Activated CD4-positive, CD25-positive, alpha-beta regulatory T cell treated with anti-CD3 and anti-CD28 coated beads, Interleukin-2, amount 50 U/mL, for 72 hours (primary cell): ENCODE measurements at places on chromosomes 1 and 21.

- no peak for DNase-seq
These were observed 14.9 kb downstream of the SLC45A3 start for GRCh38 chr1:205665201-205666045.

GRCh38 chr1:44406737-44407429 is 1.8 kb downstream of the RNF220 start:
- no peak for DNase-seq

- DNase-seq, result no peak
These were observed 32.1 kb downstream of the ZMYND12 start for GRCh38 chr1:42423681-42424080.

DNA sequence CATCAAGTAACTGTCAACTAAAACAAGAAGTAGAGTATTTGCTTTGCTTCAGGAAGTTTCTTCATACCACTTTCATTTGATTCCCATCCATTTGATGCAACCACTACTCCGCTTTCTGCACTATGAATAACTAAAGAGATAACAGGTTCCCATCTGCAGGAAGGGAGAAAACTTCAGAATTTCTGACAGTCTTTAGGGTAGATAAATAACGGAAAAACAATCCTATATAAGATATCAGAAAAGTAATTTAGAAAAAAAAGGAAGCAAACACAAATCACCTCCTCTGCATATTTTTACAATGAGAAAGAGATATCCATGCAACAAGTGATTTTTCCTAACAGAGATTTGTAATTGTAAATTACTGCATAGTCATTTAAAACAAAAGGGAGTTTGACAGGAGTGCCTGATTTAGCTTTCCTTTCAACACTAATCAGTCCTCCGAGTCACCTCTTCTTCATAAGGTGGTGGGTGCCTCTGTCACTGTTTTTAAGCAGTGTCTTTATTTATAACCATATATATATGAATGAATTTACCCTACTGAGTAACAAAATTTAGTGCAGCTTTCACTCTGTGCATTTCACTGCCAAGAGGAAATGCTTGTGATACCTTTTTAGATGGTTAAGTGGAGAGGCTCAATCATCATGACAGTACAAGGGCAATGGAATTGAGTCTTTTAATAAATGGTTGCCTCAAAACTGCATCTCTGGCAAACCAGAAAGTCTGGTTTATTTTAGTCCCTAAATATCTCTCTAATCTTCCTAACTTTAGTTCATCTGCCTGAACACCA is 1920.4 kb downstream of the MRPL39 start:
- no peak for DNase-seq

GRCh38 chr21:14763695-14764064 is 217.6 kb upstream of the SAMSN1 start:
- no peak for DNase-seq

DNA sequence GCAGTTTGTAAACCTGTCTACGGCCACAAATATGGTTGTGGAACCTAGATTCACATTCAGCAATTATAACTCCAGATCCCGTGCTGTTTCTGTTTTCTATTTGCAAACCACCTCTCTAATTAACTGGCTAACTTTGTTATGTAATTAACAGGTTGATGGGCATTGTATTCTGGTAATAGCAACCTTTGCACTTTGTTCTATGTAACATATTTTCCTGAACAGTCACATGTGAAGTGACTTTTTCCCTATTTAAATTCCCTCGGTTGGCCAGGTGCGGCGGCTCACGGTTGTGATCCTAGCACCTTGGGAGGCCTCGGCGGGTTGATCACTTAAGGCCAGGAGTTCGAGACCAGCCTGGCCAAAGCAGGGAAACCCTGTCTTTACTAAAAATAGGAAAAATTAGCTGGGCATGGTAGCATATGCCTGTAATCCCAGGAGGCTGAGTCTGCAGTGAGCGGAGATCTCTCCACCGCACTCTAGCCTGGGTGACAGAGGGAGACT is 1.4 kb downstream of the ACADM start:
- DNase-seq, result no peak

- DNase-seq, result no peak
These were observed 69.3 kb downstream of the RPS6KA1 start for GRCh38 chr1:26598890-26599289.

DNA sequence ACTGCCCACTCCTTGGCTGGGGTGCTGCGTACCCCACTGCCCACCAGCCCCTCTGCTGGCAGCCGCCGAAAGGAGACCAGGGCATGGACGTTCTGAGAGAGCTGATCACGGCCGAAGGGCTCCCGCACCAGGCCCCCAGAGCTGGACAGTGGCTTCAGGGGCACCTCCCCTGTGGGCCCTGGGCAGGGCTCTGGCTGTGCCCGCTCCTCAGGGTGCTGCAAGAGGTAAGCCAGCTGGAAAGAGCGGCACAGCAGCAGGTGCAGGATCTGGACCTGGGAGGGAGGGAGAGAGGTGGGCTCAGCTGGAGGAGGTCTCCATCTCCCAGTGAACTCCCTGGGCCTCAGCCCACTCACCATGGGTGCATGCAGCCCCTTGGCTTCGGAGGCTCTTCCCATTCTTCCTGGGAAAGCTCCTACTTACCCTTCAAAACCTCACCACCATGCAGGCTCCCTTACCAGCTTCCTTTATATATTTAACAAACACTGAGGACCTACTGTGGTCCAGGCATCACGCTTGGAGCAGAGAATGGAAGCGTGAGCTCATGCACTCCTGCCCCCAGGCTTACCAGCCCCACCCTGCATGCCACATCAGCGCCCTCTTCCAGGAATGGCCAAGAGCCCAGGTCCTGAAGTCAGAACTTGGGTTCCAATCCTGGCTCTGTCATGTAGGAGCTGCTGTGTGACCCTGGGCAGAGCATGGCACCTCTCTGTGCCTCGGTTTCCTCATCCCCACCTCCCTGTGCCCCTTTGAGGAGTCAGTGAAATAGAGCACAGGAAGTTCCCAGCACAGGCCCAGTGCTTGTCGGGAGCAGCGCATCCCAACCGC is 6.8 kb upstream of the KIF17 start:
- DNase-seq, result no peak

DNA sequence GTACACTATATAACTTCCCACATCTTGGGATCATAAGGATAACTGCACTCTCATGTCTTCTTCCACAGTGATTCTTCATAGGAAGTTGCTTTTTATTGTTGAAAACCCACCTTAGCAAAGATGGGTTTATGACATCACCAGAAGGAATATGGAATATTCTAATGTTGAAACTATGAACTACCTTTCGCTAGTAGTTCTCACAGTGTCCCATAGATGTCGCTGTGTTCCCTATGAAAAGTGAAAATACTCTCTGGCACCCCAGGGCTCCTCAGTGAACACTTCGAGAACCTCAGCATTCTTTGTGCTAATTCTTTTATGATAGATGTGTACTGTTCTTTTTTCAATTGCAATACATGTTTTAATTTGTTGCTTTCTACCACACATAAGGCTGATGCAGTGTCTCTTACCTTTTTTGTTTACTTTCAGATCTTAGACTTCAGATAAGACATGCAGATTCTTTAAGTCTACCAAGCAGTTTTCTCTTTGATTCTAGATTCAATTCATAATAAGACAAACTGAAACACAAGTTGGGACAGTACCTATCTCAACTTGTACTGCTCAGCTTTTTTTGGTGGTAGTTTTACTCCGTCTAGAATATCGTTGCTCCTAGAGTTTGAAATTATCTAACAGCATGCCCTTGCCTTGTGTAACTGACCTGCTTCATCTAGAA is 90.8 kb downstream of the GTF2B start:
- DNase-seq, result no peak

DNA sequence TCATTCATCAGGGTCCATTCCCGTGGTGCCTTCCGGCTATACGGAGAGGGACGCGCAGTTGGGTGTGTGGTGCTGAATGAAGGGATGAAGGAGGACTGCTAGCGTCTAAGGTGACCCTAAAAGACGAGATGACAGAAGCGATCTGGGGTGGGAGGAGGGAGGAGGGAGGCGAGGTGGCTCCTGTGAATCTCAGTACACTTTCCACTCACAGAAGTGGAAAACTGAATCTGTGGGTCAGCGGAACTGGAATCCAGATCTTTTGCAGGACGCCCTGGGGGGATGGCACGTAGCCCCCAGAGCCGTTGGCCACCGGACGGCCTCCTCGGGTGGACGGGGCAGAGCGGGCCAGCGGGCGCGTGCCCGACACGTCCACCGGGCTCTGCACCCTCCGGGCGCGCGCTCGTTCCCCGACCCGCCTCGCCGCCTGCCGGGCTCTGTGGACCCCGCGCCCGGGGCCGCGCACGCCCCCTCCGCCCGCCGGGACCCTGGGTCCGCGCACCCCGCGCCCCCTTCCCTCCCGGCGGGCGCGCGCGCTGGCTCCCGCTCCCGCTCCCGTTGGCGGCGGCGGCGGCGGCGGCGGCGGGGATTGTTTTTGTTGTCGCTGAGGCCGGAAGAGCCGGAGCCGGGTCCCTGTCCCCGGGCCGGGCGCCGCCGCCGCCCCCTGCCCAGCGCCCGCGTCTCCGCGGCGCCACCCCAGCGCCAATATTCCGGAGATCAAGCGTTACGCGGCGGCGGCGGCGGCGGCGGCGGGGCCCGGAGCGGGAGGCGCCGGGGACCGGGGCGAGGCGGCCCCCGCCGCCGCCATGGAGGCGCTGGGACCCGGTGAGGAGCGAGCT is at the start of gene AGO4:
Gene AGO4 (plus strand): TSS at position 403 of the 836 bp plus-strand sequence. CDS start 401 bp downstream, at position 804.
- peak; percentile 64 for DNase-seq

GRCh38 chr1:54326543-54327385 is 79.4 kb downstream of the SSBP3 start:
- no peak for DNase-seq

DNA sequence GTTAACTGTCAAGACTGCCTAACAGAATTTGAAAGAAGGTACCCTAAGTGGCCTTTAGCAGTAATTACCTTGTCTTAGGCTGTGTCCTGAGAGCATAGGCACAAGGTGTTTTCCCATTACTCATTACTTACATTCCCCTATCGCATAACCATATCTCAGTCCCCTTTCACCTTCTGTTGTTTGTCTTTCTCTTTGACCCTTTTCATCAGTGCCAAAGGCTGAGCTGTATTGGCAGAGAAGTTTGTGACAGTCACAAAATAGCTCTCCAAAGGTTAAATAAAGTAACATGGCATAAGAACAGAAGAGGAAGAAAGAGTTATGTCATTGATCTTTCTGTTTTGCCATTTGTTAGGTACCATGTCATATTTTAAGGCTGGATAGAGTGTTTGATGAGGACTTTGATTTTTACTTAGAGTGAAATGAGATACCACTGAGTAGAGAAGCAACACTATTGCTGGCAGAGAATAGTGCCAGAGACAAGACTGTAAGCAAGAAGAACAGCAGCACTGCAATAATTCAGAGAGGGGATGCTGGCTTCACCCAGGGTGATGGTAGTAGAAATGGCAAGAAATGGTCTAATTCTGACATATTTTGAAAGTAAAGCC is 497.8 kb downstream of the TTLL7 start:
- DNase-seq, result no peak

DNA sequence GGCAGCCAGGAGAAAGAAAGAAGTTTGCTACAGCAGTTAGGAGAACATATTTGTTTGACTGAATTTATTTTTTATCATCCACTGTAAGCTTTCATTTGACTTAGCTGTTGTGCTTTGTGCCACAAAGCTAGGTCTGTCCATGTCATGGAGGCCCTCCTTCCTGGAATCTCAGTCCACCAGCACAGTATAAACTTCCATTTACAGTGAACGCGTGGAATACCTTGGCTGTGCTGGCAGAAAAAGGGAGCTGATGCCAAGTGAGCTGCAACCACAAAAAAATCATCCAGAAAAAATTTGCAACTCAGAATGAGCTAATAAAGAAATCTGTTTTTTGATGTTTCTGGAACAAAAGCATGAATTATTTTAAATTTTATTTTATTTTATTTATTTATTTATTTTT is 72.6 kb downstream of the ATP6V1G3 start:
- no peak for DNase-seq

- DNase-seq, result no peak
These were observed 36.0 kb upstream of the GPR157 start for GRCh38 chr1:9164919-9165318.

DNA sequence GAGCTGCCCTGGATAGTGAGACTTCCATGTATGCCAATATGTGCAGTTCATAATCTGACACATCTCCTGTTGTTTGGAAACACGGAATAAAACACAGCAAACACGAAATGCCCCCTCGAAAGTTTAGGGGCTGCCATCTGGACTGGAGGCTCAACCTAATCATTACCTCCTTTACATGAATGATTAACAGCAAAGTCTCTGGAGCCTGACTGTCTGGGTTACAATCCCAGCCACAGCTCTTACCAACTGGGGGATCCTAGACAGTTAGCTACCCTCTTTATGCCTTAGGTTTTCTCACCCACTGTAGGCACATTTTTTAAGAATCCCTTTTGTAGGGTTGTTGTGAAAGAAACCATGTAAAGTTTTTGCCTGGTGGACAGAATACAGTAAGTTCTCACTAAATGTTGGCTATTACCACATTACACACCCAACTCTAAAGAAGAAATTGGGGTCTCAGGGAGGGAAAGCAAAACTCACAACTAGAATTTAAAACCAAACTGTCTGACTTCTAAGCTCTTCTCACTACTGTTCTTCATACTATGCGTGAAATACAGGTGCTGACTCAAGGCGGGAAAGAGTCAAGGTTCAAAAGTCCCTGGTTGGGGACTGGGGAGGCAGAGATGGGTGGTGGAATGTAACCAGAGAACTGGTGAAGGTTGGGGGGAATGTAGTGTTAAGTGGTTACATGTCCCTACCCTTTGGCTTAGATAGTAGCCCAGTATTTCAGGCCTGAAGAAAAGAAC is 24.2 kb downstream of the CYP4A22 start:
- no peak for DNase-seq

DNA sequence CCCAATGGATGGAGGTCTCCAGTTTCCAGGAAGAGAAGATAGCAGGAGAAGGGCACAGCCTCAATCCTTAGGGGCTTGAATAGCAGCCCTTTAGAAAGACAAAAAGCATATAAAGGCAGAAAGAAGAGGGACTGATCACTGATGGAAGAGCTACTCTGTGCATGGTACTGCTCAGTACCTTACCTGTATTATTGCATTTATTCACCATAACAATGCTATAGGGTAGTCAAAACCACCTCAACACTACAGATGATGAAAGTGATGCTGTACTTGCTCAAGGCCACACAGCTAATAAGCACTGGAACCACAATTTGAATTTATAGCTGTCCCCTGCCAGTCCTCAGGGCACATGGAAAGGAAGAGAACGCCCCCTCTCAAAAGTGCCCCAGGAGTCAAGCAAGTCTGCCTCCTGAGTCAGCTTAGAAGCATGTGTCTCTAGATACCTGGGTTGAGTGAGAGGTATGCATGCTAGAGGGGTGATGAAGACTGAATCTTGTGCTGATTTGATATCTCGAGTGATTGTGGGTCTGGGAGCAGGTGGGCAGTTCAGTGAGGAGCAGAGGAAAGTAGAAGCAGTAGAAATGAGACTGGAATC is 13.6 kb downstream of the DDAH1 start:
- no peak for DNase-seq

- no peak for DNase-seq
These were observed 337.1 kb upstream of the KAZN start for GRCh38 chr1:14261395-14261794.

DNA sequence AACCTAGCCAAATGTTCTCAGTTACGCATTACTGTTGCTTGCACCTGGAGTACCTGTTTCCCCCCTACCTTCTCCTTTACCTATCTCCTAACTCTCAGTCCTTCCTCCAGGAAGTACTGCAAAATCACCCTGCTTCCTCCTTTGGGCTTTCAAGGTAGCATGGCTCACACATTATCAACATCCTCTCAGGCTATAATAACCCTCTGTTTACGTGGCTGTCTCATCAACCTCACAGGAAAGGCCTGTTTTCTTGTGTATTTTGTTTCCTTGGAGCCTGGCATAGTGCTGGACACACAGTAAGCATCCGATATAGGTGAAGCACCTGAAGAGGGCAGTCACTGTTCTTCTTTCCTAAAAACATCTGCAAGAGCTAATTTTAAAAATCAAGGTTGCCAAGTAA is 32.7 kb upstream of the ANGPTL7 start:
- no peak for DNase-seq

- DNase-seq, result no peak
These were observed 120.7 kb downstream of the ITSN1 start for GRCh38 chr21:33762803-33763581.
